ENCODE measurements at places on chromosomes 11 and 22.
A peak's percentile ranks its signal among the peaks of the same experiment; 100 is the strongest.

DNA sequence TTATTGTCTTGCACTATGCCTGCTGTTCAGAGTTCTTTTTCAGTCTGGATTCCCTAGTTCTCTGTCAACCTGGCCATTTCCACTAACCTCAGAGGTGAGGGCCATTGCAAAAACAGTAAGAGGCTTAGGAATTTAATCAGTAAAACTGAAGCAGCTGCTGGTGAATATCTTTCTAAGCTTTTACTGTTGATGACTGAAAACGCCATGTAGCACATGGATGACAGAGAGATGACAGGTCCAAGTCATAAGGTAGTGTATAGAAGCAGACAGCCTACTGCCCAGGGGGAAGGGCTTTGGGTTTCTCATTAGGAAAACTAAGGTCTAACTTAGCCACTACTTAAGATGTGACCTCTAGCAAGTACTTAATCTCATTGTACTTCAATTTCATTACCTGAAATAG, 152.6 kb upstream of the DDI1 start:
- DNase-seq, result no peak

DNA sequence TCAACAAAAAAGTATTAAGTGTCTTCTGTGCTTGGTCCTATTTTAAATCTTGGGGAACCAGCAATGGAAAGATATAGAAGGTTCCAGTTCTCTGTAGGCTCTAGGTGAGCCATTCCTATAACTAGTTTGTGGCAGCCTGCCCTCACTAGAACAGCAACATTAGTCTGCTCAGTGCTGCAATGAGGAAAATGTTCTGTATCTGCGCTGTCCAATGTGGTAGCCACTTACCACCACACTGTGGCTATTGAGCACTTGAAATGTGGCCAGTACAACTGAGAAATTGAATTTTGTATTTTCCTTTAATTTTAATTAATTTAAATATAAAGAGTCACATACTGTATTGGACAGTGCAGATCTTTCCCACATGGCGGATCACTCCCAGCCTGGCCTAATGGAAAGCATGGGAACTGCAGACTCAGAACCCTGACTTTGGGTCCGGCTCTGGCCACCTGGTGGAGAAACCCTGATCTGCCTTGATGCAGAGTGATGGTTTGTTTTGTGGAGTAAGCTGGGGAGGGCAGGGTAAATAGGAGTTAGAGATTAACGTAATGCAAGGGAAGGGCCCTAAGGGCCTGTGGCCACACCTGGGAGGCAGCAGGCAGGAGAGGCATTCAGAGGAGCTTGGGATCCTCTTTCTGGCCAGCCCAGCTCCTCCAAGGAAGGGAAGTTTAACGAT, 101.0 kb downstream of the ME3 start:
- no peak for DNase-seq

DNA sequence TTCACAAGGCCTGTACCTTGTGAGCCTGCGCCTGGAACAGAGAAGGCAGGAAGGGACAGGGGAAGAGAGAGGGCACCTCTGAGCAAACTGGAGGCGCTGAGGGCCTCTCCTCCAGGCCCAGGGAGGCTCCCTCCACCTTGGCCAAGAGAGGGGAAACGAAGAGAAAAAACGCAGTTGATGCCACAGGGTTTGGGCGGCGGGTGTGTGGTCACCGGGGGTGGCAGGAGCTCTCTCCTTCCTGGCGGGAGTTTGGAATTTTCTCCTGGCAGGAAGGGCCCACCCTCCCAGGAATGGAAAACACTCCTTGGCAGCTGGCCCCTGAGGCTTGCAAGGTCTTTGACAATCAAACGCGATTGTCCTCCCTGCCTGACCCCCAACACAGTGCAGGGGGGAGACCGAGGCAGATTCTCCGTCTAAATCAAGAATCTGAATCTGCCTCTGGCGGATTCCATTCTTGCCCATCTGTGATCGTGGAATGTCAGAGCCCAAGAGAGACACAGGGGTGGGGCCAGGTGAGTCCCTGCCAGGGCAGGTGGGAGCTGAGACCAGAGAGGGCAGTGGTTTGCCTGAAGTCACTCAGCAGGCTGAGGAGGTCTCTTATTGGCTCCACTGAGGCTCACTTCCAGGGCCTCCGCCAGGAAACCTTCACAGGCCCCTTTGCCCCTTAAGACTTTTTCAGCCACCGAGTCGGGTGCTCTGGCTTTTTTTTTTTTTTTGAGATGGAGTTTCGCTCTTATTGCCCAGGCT, 21.0 kb downstream of the RPL3 start:
- DNase-seq, result no peak

GRCh38 chr22:48456449-48456848, 1371.2 kb downstream of the BRD1 start:
- no peak for DNase-seq

DNA sequence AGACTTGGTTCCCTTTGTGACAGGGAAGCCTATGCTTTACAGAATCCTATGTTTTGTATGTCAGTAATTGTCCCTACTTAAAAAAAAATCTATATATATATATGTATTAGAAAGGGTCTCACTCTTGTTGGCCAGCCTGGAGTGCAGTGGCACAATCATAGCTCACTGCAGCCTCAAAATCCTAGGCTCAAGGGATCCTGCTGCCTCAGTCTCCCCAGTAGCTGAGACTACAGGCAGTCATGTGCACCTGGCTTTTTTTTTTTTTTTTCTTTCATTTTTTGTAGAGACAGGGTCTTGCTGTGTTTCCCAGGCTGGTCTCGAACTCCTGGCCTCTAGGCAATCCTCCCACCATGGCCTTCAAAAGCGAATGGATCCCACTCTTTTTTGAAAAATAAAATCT, 2.1 kb upstream of the NEAT1 start:
- DNase-seq, result no peak

GRCh38 chr11:116368784-116369183, 404.0 kb downstream of the BUD13 start:
- DNase-seq, result no peak

- DNase-seq, result no peak
Measured at GRCh38 chr11:68120273-68121066, 718 bp downstream of the CHKA start.

DNA sequence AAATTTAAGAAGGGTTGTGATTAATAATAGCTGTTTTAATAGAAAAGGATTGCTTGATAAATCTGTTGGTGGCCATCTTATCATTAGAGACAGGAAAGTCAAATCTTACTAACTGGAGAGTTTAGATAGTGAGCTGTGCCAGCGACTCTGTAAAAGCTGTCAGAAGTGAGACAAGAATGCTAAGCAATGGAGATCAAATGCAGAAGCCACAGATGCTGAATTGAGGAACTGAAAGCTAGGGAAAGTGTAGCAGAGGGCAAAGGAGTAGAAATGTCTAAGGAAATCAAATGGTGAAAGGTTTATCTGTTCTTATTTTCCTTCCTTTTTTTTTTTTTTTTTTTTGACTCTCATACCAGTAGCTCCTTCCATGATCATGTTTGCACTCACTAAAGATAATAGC, 13.7 kb downstream of the MS4A13 start:
- DNase-seq, result no peak

GRCh38 chr22:45582236-45582954, 79.7 kb downstream of the FBLN1 start:
- DNase-seq, result no peak

- DNase-seq, result no peak
Measured at GRCh38 chr22:36343070-36343719, 44.6 kb downstream of the MYH9 start.

DNA sequence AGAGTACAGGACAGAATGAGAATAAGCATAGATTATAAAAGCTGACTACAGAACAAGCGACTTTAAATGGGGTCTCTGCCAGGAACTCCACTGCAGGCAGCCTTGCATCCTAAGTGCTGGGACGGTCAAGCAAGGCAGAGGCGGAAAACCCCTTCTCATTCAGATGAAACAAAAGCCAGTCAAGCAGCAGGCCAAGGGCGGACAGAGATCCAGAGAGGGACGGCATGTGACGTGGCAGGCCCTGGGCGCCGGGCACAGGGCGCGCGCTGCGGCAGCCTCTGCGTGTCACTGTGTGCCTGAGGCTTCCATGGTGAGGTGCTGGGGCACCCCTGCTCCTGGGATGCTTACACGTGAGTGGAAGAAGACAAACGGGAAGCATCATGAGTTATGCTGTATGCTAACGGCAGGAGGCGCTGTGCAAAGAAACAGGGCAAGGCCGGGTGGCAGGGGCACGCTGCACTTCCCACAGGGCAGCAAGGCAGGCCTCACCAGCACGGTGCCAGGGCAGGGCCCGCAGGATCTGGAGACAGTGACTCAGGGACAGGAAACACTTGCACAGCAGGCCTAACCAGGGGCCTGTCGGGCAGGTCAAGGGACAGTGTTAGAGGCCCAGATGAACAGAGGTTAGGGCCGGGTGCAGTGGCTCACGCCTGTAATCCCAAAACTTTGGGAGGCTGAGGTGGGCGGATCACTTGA, 6.2 kb downstream of the TOLLIP start:
- no peak for DNase-seq

DNA sequence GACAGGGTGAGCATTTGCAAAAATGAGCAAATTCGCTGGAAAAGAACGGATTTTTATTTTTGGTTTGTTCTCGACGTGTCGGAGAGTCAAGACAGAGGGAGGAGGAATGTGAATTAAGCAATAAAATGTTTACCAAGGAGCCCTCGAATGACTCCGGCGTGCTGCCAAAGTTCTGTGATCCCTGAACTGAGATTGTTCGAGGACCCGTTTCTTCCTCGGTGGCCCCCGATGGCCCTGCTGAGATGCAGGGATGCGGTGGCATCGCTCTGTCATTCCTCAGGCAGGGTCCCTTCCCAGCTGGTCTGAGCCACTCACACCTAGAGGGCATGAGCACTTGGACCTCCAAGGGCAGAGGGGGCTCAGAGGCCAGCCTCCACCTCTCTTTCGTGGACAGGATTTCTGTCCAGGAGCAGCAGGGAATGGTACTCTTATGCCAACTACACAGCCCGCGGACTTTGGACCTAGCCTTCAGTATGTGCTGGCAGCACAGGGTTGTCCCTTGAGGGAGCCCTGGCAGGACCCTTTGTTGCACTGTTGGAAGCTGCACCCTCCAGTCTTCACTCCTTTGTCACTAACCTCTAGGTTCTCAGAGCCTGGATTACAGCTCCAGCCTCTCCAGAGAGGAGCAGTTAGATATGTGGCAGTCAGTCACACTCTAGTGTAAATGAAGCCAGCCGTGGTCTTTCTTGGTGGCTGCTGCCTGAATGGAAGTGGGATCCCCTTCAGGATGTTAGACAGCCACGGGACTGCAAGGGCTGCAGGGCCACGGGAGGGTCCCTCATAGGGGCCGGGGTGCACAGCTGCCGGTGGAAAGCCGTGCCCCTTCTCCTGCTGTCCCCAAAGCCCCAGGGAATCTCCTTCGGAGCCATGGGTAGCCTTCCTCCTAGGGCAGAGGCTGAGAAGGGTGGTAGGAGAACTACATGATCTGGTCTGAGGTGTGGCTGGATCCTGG, 109.4 kb upstream of the ANO1 start:
- no peak for DNase-seq

DNA sequence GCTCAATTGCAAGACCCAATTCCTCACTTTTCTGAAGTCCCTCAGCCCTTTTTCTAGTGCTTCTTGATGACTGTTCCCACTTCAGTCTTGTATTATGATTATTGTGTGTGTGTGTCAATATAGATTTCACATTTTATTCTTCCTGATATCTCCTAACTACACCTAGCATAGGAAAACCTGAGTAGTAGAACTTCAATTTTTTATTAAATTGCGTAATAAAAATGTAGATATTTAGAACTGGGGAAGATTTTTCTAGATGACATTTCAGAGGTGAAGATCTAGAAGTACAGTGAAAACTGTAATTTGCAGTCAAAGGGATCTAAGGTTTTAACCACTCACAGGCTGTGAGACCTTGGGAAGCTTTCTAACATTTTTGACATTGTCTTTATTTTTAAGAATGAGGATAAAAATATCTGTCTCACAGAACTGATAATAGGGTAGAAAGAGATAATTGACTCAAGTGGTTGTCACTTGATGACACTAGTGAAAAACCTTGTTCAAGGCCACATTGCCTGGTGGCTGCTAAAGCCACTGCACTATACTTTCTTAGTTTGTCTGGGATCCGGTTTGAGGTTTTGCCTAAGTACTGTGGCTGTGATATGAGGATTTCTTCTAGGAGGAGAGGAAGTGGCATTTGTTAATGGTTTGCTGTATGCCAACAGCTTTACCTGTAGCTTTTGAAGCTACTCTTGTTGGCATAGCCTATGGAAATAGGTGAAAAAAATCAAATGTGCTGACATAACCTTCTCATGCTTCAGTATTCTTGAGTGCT, 32.2 kb upstream of the SESN3 start:
- DNase-seq, result no peak

- no peak for DNase-seq
Measured at GRCh38 chr11:134612140-134613030, 200.3 kb upstream of the B3GAT1 start.

DNA sequence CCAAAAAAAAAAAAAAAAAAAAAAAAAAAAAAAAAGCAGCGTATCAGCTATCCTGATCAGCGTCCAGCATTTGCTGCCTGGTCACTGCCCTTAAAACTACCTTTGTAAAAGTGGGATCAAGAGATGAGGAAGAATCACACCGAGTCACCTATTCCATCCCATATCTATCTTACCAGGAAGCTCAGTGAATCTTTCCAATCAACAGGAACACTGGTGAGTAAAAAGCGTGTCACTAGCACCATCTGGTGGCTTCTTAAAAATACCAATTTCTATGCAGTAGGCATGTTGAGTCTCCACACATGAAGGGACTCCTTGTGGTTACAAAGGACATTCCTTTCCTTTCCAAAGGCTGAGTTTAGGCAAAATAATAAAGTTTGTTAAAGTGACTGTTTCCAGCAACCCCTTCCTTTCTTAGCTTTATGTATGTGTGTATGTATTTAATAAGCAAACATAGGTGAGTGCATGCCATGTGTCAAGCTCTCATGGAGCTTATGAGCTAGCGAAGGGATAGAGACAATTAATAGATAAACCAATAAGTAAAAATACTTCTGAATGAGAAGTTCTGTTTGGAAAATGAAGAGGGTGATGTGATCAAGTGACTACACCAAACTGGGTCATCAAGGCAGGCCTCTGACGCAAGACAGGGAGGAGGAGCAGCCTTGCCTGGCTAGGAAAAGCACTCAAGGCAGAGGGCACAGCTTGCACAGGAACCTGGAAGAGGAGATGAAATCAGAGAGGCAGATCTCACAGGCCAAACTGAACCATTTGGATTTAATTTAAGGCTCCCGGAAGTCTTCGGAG, 13.9 kb upstream of the TP53AIP1 start:
- no peak for DNase-seq

GRCh38 chr11:102592634-102593581, 32.2 kb downstream of the MMP20 start:
- no peak for DNase-seq

- no peak for DNase-seq
Measured at GRCh38 chr11:92384358-92384757, 159.7 kb downstream of the FAT3 start.

GRCh38 chr11:123475469-123475868, 45.4 kb downstream of the GRAMD1B start:
- no peak for DNase-seq

DNA sequence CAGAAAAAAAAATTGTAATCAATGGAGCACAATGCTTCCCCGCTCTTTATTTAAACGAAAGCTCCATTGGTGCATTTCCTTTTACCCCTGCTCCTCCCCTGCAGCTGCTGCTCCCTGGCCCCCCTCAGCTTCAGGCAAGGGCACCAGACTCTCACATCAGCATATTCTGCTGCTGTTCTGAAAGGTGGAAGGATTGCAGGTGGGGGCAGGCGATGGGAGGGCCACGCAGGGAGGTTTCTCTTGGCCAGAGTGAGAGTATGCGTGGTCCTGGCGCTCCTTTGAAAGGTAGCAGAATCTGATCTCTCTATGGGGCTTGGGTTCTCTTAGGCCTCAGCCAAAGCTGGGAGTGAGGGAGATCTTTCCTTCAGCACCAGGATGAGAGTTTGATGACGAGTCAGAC, 240.9 kb upstream of the CADM1 start:
- DNase-seq, result no peak

GRCh38 chr22:49825944-49826602, 1.6 kb downstream of the BRD1 start:
- DNase-seq, result peak; percentile 22

Measured in activated CD4-positive, CD25-positive, alpha-beta regulatory T cell (primary cell).